ENCODE measurements at places on chromosomes 1 and 21.

- no peak for DNase-seq
Observed at GRCh38 chr1:199574950-199575349, 452.6 kb upstream of the NR5A2 start.

DNA sequence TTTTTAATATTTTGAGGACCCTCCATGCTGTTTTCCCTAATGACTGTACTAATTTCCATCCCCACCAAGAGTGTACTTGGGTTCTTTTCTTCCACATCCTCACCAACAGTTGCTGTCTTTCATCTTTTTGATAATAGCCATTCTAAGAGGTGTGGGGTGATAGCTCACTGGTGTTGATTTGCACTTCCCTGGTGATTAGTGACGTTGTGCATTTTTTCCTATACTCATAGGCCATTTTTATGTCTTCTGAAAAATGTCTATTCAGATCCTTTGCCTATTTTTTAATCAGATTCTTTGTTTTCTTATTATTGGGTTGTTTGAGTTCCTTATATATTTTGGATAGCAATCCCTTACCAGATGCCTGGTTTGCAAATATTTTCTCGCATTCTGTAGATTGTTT lies 64.2 kb downstream of the FCRL5 start:
- DNase-seq = no peak

DNA sequence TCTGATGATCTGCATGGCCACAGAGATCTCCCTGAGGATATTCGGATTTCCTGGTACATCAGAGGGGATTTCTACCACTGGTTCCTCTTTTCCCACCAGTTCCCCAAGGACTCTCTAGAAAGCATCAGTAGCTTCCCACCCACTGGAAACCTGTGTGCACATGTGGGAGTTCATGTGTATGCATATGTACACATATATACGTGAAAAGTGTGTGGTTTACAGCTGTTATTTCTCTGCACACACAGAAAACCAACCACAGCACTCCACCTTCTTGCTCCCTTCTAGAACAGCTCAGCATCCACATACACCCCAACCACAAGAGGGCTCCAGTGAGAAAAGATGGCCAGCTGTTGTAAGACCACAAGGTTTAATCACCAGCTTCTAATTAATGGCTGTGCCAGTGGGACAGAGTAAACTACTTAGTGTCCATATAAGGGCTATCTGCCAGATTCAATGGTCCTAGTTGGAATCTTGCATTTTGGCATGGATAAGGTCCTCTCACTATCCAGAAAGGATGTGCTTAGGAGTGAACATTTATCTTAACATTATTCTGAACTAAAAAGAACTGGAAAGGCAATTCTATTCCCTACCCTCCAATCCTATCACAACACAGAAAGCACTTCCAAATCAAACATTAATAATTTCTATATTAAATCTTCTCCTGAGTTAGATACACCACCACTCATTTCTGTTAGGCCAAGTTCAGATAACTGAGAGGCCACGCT lies 24.1 kb downstream of the GPR3 start:
- peak; percentile 28 for DNase-seq

DNA sequence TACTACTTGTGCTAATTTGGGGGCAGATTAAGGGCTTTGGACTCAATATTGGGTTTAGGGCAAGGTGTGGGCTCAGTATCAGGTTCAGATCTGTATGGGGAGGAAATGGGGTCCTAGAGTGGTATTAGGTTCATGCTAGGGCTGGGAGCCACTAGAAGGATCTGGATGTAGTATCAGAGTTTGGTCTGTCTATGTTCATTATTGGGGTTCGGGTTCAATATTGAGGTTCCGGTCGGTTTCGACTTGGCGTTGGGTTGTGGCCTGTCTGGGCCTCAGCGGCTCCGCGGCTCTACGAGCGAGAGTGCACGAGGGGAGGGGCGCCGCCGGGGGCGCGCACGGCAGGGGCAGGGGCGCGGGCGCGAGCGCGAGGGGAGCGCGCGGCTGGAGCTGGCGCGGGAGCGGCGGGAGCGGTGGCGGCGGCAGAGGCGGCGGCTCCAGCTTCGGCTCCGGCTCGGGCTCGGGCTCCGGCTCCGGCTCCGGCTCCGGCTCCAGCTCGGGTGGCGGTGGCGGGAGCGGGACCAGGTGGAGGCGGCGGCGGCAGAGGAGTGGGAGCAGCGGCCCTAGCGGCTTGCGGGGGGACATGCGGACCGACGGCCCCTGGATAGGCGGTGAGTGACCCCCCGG lies at the start of gene PTPRF:
PTPRF (plus strand) TSS at position 401 of the 624 bp plus-strand sequence. CDS start 14,193 bp downstream, outside the sequence.
- DNase-seq = no peak

- no peak for DNase-seq
Observed at GRCh38 chr1:236515443-236515958, 8.3 kb upstream of the LGALS8 start.

DNA sequence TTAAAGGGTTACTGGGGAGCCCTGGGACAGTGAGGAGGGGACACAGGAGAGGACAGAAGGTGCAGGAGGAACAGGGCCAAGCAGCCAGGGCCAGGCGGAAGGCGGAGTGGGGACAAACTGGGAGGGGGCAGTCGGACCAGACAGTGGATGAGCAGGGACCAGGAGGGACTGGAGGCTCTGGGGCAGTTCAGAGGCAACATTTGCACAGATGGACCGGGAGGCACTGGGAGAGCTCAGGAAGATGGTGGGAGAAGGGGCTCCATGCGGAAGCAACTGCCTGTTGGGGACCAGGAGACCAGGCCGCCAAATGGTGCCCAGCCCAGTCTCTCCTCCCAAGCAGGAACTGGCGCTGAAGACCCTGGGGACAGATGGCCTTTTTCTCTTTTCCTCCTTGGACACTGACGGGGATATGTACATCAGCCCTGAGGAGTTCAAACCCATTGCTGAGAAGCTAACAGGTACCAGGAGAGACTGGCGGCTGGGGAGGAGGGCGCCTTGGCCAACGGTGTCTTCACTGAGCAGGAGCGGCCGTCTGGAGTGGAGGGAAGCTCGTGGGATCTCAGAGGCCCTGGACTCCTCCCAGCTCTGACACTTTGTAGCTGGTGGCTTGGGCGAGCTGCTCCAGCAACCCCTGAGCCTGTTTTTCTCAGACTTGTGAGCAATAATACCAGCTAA lies 847 bp downstream of the SELENON start:
- no peak for DNase-seq

- DNase-seq = no peak
Observed at GRCh38 chr1:192376374-192376773, 59.6 kb downstream of the RGS21 start.

DNA sequence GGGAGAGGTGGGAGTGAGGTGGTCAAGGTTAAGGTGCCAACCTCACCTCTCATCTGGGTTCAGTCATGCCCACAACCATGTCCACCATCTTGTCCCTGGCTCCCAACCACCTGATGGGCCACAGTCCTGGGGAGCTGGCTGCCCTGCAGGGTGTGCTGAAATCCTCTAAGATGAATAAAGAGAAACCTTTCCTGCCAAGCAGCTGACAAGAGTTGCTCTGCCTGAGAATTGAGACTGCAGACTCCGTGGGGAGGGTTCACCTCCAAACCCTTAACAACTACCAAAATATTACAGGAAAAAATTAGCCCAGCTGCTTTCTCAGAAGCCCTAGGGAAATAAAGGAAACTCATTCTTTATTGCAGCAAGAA lies 15.2 kb upstream of the FGR start:
- no peak for DNase-seq

DNA sequence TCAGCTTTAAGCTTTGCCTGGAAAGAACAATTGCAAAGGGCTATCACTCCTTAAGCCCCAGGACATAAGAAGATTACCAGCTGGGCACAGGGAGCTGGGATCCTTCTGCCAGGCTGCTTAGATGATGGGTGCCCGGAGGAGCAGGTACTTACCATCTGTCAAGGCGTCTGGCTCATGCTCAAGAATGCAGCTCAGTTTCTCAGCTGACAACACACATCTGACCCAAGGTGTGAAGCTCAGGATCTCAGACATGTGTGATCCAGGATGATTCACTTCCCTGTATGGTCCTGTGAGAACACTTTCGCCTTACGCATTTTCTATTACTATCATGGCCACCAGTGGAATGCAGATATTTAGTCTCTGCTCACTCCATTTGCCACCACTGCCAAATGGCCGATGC lies 14.7 kb upstream of the DISC1 start:
- no peak for DNase-seq

DNA sequence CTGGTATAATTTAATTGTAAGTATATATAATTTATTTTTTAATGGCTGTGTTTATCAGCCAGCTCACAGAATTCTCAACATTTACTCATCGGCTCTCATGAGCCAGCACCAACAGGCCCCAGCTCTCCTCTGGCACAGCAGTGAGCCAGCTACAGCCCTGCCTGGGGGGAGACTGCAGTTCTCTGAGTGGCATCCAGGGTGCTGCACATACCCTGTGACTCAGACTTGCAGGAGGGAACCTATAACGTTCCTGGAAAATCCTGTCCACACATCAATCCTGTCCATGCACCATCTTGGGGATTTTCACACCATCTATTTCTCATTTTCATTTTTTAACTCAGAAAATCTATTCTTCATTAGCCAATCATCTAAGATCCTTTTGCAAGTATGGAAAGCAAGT lies 36.5 kb downstream of the FHAD1 start:
- no peak for DNase-seq

DNA sequence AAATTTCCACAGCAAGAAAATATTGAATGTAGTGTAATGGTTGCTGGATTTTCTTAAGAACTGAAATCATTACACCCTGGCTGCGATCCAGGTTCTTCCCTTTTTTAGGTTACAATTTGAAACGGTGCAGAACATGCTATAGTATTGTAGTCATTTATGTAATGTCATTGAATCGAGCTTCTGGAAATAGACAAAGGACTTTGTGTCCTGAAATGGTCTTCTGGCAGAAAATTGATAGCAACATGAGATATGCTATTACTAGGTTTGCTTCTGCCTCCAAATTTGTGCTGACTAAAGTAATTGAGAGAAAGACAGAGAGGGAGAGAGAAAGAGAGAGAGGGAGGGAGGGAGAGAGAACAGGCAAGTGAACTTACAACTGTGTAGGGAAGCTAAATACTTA lies 146.2 kb upstream of the NFIA start:
- no peak for DNase-seq

- no peak for DNase-seq
Observed at GRCh38 chr1:175373786-175374623, 181.4 kb upstream of the KIAA0040 start.

DNA sequence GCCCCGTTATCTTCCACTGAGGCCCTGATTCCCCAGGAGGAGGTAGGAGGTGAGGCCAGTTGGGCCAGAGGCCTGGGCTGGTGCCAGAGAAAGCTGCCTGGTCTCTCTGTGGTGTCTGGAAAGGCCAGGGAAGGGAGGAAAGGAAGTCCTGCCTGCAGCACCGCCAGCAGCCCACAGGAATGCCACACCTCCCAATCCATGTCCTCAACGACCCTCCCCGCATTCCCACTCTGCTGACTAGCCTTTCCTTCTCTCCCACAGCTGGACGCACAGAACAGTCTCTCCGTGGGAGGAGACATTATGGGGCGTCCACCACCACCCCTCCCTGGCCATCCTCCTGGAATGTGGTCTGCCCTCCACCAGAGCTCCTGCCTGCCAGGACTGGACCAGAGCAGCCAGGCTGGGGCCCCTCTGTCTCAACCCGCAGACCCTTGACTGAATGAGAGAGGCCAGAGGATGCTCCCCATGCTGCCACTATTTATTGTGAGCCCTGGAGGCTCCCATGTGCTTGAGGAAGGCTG lies 18.0 kb downstream of the CSF1 start:
- DNase-seq = peak; percentile 23

DNA sequence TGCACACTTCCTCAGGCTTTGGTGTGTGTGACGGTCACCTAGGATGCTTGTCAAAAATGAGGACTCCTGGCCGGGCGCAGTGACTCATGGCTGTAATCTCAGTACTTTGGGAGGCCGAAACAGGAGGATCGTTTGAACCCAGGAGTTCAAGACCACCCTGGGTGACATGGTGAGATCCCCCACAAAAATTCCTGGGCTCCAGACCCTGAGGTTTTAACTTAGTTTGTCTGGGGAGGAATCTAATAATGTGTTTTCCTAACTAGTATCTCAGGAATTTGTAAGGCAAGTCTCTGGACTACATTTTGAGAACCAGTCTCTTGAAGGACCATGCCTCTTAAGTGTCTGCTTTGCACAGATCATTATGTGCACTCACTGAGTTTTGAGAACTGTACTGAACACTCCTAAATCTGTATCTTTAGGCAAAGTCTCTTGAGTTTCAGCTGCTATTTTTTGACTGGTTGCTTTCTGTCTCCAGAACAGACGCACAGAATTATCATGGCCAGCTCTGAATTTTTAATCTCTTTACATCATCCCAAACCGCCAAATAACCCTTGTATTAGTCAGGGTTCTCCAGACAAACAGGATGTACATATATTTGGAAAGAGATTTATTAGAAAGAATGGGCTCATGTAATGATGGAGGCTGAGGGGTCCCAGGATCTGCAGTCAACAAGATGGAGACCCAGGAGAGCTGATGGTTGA lies 45.5 kb upstream of the VANGL1 start:
- DNase-seq = peak; percentile 28

- no peak for DNase-seq
Observed at GRCh38 chr1:28887835-28888682, 26.3 kb upstream of the EPB41 start.

DNA sequence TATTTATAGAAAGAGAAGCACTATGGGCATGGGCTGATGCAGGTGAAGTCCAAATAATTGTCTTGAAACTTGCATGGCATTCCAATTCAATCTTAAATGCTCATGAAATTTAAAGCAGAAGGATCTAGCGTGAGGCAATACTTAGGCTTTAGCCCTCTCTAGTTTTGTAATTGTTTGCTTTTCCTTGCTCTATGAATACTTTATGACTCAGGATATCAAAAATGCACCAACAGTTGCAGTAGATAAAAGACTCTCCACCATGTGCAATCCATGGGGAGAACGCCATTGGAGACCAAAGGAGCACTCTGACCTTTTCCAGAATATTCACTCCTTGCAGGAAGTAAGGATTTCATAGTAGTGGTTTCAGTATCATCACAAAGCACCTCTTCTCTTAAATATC lies 436.4 kb downstream of the LRRIQ3 start:
- no peak for DNase-seq

DNA sequence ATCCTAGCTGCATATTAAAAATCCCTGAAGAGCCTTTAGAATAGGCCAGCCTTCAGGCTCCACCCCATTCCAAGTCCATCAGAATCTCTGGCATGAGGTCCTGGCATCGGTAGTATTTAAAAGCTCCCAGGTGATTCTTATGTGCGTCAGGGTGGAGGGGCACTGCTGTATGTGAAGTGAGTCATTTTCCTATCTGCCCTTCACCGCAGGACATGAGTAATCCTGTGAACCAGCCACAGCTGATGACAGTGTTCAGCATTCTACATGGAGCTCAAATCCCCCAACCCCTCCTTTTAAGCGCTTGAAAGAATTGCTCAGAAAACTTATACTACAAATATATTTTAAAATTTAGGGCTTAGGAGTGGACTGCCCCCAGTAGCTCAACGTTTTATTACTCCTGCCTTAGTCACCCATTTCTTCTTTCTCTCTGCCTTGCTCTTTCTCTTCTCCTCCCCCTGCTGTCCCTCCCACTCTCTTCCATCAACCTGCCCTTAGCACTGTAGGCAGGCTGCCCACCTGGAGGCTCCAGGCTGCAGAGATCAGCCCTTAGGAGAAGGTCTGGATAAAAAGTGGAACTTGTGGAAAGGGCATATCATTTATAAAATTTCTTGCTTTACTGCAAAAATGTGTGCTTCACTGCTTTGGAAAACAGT lies 73.8 kb upstream of the ZNF281 start:
- peak; percentile 94 for DNase-seq

- no peak for DNase-seq
Observed at GRCh38 chr1:107477233-107477632, 336.4 kb downstream of the NTNG1 start.

Measured in fibroblast of skin of left biceps (primary cell).